Effector memory CD4-positive, alpha-beta T cell (primary cell): ENCODE measurements at places on chromosomes 11 and 22.

GRCh38 chr22:27719535-27720227 lies 81.9 kb downstream of the MN1 start:
- DNase-seq: no peak

DNA sequence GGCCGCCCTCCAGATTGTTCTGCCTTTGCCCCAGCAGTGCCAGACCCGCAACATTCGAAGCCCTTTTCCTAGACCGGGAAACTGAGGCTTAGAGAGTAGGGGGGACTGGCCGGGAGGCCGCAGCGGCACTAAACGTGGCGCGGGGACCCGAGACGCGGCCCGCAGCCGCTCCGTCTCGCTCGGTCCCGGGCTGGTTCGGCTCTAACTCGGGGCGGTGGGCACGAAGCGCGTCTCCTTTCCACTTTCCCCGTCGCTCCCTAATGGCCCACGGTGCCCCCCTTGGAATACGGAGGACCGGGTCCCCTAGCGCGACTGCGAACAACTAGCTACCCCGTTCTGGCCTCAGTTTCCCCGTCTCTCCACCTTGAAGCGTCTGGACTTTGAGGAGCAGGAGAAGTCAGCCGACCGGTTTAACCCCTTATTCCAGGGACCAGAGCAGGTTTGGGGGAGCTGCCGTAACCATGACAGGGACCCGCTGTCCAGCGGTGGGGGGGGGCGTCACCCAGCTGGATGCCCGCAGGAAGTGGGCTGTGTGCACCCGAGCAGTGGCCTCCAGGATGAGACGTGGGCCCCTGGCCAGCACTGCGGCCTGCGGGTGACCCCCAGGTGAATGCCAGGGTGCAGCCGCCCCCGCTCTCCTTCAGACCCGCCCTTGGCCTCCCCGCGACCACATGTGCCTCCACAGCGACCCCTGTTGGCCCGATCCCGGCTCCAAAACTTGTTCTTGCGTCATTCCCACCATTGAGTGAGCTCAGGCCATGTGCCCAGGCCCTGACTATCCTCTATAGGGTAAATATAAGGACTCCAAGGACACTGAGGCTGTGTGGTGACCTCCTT lies 1.1 kb downstream of the CDC42EP1 start:
- DNase-seq: peak; percentile 60

DNA sequence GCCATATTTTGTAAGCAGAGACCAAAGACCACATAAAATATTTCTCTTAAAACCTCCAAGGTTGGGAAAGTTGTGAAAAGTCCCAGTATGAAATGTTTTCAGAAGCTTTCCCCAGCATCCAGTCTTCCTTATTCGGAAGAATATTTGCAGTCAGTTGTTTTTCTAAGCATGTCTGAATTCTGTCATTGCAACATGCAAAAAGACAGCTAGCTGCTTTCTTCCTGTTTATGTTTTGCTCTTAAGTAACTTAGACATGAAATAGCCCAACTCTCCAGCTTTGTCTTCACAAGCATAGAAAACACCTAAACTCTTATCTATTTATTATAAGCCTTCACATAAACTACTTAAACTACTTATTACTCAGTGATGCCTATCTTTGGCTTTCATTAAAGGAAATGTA lies 57.9 kb upstream of the MMP13 start:
- DNase-seq: no peak

DNA sequence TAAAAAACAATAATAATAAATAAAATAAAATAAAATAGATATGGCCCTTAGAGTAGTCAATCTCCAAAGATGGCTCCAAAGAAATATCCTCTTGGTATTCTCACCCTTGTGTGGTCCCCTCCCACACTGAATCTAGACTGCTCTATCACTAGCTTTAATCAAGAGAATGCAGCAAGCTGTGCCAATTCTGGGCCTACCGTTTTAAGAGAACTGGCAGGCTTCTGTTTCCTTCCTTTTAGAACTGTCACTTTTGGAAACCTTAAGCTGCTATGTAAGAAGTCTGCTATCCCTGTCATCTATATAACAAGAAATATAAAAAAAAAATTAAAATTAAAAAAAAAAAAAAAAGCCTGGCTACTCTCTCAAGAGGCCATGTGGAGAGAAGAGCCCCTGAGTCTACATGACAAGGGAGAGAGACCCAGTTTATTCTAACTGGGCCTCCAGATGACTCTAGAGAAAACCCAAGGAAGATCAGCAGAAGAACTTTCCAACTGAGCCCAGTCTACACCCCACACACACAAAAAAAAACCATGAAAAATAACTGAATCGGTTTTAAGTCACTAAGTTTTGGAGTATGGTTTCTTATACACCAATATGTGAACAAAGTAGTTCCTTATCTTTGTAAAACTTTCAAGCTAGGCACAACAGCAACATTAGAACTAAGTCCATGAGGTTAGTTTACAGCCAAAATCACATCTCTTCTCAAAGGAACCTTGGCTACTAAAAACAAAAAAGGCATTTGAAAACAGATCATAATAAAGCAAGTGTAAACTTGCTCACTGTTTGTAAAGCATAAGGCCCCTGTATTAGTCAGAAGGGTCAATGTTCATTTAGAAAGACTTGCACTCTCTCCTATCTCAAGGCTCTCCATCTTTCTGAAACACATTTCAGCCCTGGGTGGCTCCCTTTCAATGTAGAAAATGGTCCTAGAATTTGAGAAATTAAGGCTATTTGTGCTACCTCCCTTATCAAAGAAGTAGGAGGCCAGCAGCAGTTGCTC lies 67.3 kb downstream of the AMBRA1 start:
- no peak for DNase-seq

GRCh38 chr11:75160880-75161279 lies 10.0 kb downstream of the SLCO2B1 start:
- DNase-seq: no peak

DNA sequence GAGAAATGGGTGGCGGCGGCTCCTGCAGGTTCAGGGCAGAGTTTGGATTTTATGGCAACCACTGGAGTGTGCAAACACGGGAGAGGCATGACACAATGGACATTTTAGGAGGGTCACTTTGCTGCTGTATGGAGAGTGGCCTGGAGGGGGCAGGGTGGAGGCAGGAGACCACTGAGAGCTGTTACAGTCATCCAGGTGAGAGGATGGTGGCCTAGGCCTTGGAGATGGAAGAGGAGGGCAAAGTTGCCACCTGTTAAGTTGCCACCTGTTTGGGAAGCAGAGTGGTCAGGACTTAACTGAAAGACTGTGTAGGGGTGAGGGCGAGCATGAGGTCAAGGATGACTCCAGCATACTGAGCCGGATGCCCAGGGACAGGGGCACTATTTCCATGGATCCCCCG lies 2.3 kb upstream of the RAD9A start:
- DNase-seq: no peak

DNA sequence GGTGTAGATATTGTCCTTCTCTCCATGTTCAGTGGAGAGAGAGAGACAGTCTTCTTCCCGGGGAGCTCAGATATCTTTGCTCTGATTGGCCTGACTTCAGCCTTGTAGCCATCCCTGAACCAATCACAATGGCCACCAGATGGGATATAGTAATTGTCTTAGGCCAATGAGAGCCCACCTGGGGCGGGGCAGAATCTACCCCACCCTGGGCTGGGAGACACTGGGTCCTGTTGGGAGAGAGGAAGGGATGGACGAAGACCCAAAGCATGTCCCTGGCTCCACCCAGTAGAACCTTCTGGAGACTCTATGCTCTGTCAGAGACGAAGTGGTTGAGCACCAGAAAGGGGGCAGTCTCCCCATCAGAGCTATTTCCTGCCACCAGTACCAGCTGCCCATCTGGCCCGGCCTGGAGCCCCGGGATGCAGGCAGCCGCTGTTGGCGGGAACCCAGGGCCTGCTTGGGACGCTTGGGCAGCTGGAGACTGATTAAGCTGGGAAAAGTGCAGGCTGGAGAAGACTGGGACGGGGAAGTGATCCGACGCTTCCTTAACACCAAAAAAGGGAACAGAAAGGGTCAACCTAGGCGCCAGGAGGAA lies 31.6 kb upstream of the CBX7 start:
- no peak for DNase-seq

GRCh38 chr11:117064275-117064674 lies 34.0 kb downstream of the SIK3 start:
- DNase-seq: no peak
